HT1080 (cell line): ENCODE measurements at places on chromosomes 12 and 14. TPM values are rescaled to one million over a fixed set of nuclear protein-coding genes. Genes with fewer than 3 reads are reported as not detected.
A peak's percentile ranks its signal among the peaks of the same experiment; 100 is the strongest.

- DNase-seq: peak; percentile 67
Observed at GRCh38 chr12:116336542-116337065, 59.1 kb upstream of the MED13L start.

- no peak for DNase-seq
Observed at GRCh38 chr12:18562531-18562930, 175.3 kb downstream of the PLCZ1 start.

GRCh38 chr14:66396164-66396563 lies 90.0 kb upstream of the CCDC196 start:
- no peak for DNase-seq

DNA sequence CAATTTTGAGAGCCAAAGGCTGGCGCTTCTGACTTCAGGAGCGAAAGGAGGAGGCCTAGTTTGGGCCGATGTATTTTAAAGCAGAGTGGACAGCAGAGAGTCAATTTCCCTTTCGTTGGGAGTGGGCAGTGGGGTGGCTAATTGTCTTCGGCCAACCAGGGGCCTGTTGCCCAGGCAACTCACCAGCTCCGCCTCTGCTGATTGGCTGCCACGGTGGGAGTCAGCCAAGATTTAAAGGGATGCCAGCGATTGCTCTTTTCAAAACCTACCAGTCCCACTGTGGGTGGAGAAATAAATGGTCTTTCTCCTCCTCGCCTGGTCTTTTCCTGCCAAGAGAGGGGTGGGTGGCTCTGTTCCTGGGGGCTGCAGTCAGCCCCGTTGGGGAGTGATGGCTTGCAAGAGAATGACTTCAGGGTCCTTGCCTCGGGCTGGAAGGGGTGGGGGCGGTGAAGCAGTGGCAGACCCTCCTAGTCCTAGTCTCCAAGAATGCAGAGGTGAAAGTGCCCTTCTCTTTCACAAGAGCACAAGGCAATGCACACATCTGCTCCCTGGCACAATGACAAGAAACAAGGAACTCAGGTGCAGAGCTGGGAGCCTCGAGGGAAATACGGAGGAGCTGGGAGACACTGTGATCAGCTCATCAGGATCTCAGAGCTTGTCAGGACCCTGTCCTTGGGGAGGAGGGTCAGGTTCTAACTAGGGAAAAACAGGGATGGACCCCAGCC lies 37.7 kb downstream of the RASAL1 start:
- peak; percentile 21 for DNase-seq

DNA sequence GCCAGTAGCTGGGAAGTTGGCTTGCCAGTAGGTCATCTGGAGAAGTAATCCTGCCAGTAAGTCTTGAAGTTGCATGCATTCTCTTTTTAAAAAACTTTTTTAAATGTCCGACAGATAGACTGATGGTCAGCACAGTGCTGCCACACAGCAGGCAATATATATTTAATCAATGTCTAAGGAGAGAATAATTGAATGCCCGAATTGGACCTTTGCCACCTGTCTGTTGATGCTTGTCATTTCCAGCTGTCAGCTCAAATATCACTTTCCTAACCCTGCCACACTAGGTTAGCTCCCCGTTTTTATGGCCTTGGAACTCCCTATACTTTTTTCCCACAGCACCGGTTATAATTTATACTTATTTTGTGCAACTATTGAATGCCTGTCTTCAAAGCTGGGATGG lies 2.1 kb upstream of the SLC15A4 start:
- no peak for DNase-seq

GRCh38 chr12:101209319-101210302 lies at the start of gene SLC5A8:
TSS of gene SLC5A8 (minus strand) at chr12:101210238. CDS start at chr12:101209848, 390 bp downstream.
- no peak for DNase-seq

GRCh38 chr14:90416720-90417119 lies 19.9 kb downstream of the CALM1 start:
- no peak for DNase-seq

- no peak for DNase-seq
Observed at GRCh38 chr12:127771546-127771945, 495.4 kb upstream of the TMEM132C start.

The TAS2R19 gene
- total RNA-seq: 0.23 and 0.40 TPM in 2 replicates

The PPP1R1A gene
- not detected in 2 replicates for total RNA-seq

The ANO4 gene
- 0.26 TPM in 1 of 2 replicates, not detected in the other for total RNA-seq

The KRT1 gene
- not detected in 2 replicates for total RNA-seq

The AHNAK2 gene
- 52.6 and 54.6 TPM in 2 replicates for total RNA-seq

The CEP170B gene
- 17.9 and 21.3 TPM in 2 replicates for total RNA-seq

The CLEC2A gene
- total RNA-seq: not detected in 2 replicates

The TAS2R7 gene
- total RNA-seq: not detected in 2 replicates

The ADAM21 gene
- total RNA-seq: 0.87 and 1.3 TPM in 2 replicates

The IGFBP6 gene
- total RNA-seq: 58.5 and 72.9 TPM in 2 replicates

The FOXA1 gene
- 2.7 and 3.2 TPM in 2 replicates for total RNA-seq

The SYNE3 gene
- total RNA-seq: 2.3 and 2.4 TPM in 2 replicates
